ENCODE measurements at places on chromosomes 11 and 22.

DNA sequence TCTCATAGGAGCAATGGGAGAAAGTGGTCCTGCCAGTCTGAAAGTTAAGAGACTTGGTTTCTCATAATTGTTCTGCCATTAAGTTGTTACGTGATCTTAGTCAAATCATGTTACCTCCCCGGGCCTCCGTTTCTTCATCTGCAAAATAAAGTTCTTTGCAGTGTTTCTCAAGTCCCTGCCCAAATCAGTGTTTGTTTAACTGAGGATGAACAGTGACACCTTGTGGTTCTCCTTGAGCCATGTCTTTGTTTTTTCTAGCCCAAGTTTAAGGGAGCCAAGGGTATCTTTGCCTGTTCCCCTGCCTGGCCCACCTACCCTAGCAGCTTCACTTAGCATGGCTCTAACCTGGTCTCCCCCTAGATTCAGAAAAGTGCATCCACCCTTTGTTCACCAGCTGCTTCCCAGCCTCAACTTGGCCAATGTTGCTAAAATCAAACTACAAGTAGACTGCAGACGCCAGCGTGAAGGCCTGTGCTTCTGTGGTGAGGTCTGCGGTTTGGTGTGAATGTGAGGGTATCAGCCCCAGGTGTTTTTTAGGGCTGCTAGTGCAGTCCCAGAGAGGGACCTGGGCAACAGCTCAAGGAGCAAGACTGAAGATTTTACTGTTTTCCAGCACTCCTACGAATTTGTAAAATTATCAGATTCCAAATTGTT is 35.5 kb downstream of the FZD4 start:
- no peak for DNase-seq

GRCh38 chr11:86171627-86172026 is 72.9 kb upstream of the EED start:
- DNase-seq, result no peak

DNA sequence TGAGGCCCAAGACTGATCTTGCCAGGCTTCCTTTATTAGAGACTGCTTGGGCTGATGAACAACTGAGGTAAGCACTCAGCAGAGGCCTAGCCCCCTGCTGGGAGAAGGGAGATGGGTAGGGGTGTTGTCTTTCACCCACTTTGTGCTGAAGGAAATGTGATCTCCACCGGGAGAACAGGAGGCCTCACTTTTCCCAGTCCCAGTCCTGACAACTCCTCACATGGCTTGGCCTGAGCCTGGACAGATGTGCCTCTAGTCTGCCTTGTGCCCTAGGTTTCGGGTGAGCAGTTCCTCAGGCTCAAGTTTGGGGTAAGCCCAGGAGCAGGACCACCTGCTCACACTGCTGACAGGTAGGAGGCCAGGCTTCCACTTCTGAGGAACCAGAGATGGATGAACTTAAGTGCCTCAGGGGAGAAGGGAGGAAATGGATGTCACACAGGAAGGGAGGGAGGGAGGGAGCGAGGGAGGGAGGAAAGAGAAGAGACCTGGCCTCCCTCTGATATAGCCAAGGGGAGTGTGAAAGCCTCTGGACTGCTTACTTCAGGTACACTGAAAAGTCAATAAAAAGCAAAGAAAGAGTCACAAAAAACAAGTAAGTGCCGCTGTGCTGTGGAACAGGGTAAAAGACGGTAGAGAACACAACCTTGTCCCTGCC is 8.1 kb downstream of the CLPB start:
- DNase-seq, result no peak

GRCh38 chr22:39110631-39111561 is 13.9 kb downstream of the APOBEC3H start:
- no peak for DNase-seq

GRCh38 chr11:11588891-11589290 is 32.9 kb downstream of the GALNT18 start:
- DNase-seq, result no peak

DNA sequence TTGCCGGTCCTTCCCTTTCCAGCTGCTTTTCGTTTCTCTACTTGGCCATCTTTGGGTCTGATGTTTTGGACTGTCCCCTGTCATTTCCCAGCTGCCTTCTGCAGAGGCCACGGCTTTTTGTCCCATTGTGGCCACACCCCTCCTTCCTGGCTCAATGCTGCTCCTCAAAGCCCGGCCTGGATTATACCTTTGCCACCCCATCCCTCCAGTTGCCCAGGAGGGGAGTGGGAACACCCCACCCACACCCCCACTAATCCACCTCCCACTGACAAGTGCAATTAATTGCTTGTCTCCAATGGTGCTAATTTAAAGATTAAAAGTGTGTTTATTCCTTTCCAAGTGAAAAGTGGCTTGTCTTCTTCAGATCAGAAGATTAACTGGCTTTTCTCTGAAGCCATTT is 34.2 kb upstream of the CSNK2A3 start:
- DNase-seq, result no peak

- no peak for DNase-seq
These were observed 48.1 kb downstream of the CNTN5 start for GRCh38 chr11:99068832-99069231.

- DNase-seq, result no peak
These were observed 17.9 kb upstream of the SESN3 start for GRCh38 chr11:95248666-95249467.
